ENCODE measurements at places on chromosomes 16 and 17.
A peak's percentile ranks its signal among the peaks of the same experiment; 100 is the strongest.

DNA sequence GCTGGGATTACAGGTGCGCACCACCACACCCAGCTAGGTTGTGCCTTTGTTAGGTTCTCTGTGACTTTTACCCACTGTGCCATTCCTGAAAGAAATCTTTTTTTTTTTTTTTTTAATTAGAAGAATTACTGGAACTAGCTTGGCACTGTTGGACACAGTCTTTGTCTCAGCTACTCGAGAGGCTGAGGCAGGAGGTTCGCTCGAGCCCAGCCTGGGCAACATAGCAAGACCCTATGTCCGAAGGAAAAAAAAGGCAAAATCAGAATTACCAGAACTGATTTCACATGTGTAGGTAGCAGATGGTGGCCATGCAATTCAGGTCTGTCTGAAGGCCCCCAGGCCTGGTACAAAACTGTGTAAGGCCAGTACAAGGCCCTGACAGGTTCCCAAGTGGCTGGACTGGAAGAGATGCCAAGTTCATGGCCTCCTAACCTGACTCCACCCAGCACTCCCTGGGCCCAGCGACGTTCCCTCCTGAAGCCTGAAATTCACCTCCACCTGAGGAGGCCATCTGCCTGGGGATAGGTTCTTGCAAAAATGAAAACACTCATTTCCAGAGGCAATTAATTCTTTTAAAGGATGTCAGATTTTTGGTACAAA, 23.0 kb downstream of the CARHSP1 start:
- DNase-seq, result no peak

DNA sequence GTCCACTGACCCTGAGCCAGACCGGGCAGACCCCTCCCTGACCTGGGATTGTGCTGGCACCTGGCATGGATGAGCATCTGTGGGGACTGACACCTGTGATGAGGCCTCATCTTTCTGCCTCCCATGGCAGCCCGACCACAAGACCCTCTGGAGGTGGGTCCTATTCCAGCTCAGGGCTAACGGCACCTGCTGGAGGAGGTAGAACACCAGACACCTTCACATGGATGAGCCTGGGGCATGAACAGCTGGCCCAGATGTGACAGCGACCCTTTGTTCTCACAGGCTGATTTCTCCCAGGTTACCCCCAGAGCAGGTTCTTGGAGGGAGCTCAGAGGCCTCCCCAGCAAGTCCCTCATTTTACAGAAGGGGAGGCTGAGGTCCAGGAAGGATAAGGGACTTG, 46.4 kb upstream of the PIK3R6 start:
- DNase-seq, result no peak

GRCh38 chr16:2088759-2089358, 41.1 kb downstream of the TSC2 start:
- no peak for DNase-seq

DNA sequence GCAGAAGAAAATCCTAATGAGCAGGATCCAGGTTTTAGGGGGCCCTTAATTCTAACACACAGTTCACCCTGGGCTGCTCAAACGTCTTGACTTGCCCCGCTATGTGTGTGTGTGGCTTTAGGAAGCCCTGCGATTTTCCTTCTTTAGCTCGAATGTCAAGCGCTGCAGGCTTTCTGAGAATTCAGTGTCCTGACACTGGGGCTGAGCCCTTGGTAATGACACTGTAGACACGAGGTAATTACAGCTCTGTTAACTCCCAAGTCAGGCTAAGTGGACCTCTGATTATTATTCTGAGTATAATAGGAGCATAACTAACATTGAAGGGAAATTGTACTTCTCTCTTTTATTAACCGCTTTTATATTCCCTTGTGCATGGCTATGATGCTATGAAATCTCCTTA, 202.1 kb downstream of the RBFOX1 start:
- DNase-seq, result no peak

GRCh38 chr17:17549732-17550366, 41.7 kb downstream of the PEMT start:
- no peak for DNase-seq

DNA sequence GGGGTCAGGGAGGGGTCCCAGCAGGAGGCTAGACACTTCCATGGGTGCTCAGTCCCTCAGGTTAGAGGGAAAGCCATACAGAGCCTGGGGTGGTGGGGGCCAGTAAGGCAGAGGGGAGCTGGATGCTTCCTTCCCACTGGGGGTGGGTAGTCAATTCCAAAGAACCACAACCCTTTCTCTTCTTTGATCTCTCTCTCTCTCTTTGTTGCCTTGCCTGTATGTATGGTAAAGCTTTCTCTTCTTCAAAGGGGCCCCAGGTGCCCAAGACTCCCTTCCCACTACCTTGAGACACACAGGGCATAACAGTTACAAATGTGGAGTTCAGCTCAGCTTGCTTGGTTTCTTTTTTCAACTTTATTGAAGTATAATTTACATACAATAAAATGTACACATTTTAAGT, 30.5 kb upstream of the C1QL1 start:
- DNase-seq, result no peak

DNA sequence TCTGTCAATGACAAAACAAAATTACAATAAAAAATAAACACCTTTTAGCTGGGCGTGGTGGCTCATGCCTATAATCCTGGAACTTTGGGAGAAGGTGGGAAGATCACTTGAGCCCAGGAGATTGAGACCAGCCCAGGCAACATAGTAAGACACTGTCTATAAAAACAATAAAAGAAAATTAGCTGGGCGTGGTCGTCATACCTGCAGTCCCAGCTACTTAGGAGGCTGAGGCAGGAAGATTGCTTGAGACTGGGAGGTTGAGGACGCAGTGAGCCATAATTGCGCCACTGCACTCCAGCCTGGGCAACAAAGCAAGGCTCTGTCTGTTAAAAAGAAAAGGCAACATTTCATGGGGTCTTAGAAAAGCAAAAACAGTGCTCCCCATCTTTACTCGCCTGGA, 32.7 kb downstream of the EMP2 start:
- DNase-seq, result no peak

DNA sequence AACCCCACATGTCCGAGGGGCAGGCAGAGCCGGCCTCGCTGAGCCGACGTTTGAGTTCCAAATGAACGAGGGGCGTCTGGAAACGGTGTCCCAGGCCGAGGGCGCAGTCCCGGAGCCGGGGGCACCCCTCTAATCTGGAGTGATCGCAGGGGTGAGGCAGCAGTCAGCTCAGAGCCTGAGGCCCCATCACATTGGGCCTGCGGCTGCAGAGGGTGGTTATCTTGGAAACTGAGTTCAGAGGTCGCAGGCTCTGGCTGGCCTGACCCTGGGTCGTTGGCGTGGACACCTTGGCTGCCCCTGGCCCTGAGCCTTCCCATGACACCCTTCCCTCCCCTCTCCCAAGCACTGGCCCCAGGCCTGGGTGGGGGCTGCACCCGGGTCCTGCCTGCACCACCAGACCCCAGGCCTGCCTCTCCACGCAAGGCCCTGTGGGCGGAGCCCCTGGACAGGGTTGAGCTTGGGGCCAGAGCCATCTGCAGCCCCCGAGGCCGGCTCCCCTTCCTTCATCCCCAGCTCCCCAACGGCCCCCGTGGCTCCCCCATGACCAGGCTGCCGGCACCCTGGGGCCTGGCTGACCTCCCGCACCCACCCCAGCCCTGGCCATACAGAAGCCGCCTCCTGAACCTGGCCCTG, 45.6 kb downstream of the ZFPM1 start:
- no peak for DNase-seq

DNA sequence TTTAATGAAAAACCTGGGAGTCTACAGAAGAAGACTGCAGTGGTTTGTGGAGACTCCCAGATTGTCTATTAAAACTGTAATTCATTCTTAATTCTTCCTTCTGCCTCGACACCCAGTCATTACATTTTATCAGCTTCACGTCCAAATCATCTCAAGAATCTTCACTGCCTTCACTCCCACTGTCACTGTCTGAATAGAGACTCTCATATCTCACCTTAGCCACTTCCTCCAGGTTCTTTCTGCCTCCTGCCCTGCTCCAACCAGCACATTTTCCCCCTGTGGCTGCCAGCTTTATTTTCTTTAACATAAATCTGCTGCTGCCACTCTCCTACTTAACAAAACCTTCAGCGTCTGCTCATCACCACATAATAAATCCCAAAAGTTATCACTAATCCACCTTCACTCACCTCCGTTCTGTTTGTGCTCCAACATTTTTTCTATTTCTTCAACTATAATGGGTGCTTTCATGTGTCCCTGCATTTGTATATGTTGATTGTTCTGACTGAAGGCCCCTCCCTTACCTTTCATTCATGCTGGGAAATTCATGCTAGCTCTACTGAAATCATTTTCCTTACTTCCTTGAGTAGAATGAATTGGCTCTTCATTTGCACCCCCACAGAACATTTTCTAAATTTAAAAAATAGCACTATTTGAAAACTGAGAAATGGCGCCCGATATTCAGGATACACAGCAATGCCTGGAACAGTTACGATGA, 38.9 kb downstream of the KCNJ2 start:
- no peak for DNase-seq

DNA sequence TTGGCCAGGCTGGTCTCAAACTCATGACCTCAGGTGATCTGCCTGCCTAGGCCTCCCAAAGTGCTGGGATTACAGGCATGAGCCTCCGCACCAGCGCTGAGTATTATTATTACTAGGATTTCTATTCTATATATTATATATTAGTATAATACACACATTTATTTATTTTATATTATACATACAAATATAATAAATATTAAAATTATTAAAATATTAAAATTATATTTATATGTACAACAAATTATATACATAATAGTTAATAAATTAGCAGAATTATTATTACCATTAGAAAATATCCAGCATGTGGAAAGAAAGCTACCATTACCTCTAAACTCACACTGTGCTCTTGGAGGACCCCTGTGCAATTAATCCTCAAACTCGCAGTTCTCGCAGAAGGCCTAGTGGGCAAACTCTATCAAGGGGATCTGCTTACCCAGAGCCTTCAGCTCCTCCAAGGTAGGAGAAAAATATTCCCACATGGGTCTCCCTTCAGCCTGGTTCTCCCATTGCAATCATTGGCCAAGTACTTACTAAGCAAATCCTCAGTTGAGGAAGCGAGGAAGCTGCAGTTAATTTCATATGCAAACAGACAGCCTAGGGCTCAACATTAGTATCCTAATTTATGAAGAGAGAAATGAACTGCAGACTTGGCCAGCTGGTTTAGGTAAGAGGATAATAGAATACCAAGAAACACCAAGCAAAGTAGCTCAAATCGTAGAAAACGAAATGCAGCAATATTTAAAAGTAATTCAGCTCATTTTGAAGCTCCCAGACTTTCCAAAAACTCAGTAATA, 241.4 kb upstream of the IRX5 start:
- DNase-seq, result no peak

DNA sequence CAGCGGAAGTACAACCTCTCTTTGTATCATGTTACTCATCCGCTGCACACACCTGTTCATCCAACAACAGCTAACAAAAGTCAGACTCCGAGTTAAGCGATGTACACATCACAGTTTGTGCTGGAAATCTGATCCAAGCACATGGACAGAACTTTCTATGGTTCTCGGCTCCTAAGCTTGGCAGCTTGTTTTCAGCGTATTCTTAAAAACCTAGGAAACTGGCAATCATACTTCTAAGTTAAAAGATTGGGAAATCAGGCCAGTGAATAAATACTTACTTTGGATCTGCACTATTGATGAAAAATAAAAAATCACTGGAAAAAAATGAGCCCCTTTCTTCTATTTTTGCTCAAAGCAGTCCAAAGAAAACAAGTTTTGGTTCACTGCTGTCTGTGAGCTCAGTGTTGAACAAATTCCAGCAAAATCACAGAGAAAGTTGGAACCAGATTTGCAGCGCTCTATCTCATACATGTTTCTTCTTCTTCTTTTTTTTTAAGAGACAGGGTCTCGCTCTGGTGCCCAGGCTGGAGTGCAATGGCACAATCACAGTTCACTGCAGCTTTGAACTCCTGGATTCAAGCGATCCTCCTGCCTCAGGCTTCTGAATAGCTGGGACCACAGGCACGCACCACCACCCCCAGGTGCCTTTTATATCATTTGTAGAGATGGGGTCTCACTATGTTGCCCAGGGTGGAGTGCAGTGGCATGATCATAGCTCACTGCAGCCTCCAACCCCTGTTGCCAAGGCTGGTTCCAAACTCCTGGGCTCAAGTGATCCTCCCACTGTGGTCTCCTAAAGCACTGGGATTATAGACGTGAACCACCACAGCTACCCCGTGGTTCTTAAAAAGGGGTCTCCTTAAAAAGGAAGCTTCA, 71.6 kb upstream of the CREBBP start:
- DNase-seq, result no peak

- DNase-seq, result no peak
These were observed 30.9 kb downstream of the ZNF778 start for GRCh38 chr16:89248196-89248982.

DNA sequence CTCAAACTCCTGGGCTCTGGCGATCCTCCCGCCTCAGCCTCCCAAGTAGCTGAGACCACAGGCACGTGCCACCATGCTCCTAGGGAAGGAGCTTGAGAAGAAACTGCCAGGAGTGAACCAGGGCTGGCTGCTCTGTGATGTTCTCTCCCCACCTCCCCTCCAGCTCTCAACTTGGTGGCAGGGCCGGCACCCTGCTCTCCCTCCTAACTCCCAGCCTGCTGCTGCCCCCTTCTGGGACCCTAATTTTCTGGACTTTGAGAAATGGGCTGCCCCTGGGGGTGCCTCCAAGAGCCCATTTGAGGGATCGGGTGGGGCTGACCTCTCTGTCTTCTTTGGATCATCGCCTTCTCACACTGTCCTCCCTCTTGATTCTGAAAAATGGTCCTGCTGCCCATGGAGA, 14.9 kb upstream of the STAT3 start:
- DNase-seq, result peak; percentile 26

- no peak for DNase-seq
These were observed 36.0 kb downstream of the PIMREG start for GRCh38 chr17:6480303-6480675.

DNA sequence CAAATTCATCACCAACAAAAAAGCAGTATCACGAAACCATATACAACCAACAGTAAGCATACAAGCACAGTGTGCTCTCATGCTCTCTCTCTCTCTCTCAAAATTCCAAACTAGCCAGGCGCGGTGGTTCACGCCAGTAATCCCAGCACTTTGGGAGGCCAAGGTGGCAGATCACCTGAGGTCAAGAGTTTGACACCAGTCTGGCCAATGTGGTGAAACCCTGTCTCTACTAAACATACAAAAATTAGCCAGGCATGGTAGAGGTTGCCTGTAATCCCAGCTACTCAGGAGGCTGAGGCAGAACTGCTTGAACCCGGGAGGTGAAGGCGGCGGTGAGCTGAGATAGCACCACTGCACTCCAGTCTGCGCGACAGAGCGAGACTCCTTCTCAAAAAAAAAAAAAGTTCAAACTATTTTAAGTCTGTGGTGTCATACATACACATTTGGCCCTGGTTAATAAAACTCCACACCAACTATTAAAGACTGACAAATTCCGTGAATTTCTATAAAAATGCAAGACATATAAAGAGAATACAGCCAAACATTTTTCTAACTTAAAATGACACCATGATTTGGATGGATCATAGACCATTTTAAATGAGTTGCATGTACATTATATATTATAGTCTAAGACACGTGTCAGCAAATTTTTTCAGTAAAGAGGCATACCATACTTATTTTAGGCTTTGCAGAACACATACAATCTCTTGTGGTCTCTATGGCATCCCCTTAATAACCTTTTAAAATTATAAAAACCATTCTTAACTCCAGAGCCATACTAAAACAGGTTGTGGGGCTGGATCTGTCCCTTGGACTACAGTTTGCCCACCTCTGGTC, 30.9 kb downstream of the GLG1 start:
- no peak for DNase-seq

- DNase-seq, result no peak
These were observed 192.7 kb upstream of the TBX2 start for GRCh38 chr17:61206922-61207321.
